ENCODE measurements at places on chromosomes 11 and 22.
A peak's percentile ranks its signal among the peaks of the same experiment; 100 is the strongest.

GRCh38 chr22:38397189-38398085, 57.6 kb downstream of the KCNJ4 start:
- peak; percentile 11 for DNase-seq

- no peak for DNase-seq
Measured at GRCh38 chr22:27124351-27124966, 467.1 kb downstream of the MIAT start.

- no peak for DNase-seq
Measured at GRCh38 chr11:67040147-67040546, 16.5 kb upstream of the RHOD start.

GRCh38 chr11:18310800-18311340, 11.1 kb downstream of the HPS5 start:
- DNase-seq, result no peak

- peak; percentile 65 for DNase-seq
Measured at GRCh38 chr11:119671561-119672015, 57.4 kb downstream of the NECTIN1 start.

GRCh38 chr22:44202261-44202789, 21.6 kb downstream of the PARVG start:
- peak; percentile 79 for DNase-seq
